NCI-H226 (cell line): ENCODE measurements at places on chromosomes 4 and X.

DNA sequence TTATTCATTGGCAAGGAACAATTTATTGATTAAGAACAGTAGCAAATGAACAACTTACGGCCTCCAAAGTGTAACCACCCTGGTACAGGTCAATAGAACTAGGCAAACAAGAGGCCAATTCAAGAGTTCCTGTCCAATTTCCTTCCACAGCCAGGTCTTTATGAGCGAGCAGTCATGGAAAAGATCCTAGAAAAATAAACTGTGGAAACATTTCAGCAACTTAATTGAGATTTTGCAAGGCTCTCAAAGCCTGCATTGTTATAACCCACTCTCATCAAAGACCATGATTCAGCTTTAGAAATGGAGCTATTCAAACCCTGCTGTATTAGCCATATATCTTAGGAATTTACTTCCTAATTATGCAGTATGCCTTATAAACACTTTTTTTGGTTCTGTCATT, 43.6 kb downstream of the UNC5C start:
- peak; percentile 24 for DNase-seq

GRCh38 chr4:62126064-62126732, 926.1 kb downstream of the ADGRL3 start:
- DNase-seq: peak; percentile 62

GRCh38 chrX:139844163-139844562, 88.7 kb downstream of the ATP11C start:
- DNase-seq: no peak

GRCh38 chrX:26783512-26784225, 567.7 kb downstream of the MAGEB5 start:
- DNase-seq: no peak

GRCh38 chr4:53321151-53321983, 44.5 kb downstream of the SCFD2 start:
- peak; percentile 58 for DNase-seq

DNA sequence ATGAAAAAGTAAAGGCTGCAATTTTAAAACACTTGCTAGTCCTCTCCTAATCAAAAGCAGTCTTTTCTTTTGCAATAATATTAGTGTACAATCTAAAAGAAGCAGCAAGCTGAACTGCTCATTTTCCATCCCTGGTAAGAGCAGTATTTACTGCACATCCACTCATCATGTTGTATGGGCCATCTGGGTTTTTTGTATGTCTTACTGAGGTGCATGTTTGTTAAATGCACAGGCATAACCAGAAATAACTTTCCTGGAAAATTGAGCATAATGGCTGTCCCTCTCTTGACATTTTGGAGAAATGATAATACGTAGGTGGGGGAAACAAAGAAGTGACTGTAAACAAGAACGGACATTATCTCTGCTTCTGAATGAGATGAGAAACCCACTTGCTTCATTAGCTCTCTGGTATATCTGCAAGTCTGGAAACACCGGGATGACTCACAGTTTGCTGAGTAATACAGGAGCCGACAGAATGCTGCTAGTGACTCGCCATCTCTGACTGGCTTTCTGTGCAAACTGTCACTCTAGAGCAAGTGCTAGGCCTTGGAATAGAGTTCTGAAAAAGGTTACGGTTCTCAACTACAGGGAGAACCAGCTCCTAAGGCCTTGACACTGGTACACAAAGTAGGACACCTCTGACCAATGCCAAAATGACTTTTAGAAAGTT, 85.7 kb upstream of the MTM1 start:
- DNase-seq: peak; percentile 48

- no peak for DNase-seq
These were observed 24.5 kb downstream of the KIAA0232 start for GRCh38 chr4:6806924-6807626.

DNA sequence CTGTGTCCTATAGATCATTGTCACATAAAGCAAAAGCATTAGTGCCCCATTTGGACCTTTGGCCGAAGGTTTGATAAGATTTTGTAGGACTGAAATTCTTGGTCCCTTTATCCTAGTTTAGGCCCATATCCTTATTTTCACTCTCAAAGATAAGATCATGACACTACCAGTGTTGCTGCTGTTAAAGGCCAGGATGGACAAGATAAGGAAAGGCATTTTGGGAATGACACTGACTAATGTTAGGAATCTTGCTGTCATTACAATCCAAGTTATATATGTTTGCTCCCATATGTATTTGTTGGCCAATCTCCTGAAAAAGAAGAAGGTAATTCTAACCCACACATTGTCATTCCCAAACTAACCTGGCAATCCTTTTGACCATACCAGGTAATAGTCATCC, 101.3 kb upstream of the VAMP7 start:
- no peak for DNase-seq
